ENCODE measurements at places on chromosomes 7 and 10.

DNA sequence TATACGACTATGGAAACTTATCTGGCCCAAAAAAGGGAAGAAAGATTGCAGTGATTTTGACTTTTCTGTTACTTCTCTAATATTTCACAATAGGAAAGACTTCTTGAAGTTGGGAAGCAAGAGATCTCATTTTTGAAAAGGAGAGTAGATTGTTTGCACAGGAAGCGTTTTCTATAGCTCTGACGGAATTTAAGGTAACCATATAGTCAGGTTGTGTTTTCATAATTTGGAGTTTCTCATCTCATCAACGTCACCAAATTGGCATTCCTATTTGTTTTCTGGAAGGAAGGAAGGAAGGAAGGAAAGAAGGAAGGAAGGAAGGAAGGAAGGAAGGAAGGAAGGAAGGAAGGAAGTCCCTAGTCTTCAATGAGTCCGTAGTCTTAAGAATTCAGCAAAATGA, 732.0 kb downstream of the XPNPEP1 start:
- DNase-seq = no peak

DNA sequence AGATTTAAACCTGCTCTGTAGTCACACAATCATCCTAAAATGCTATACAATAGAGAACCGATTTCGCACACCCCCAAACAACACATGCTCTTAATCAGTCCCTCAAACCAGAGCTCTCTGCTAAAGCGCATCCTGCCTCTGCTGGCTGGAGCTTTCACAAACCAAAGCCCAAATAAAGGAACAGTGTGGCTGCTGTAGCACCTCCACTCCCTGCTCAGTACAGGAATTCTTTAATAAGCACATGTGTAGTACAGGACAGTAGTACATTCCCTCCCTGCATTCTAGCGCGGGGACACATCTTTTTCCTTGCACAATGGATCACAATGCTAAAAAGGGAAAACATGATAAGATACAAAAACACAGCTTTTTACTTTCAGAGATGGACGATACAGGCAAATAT, 684.6 kb downstream of the MAGI2 start:
- DNase-seq = no peak

GRCh38 chr10:119515511-119516045, 26.9 kb downstream of the RGS10 start:
- DNase-seq = no peak

- DNase-seq = no peak
These were observed 9.0 kb downstream of the NFKB2 start for GRCh38 chr10:102404361-102405107.

- DNase-seq = no peak
These were observed 35.5 kb downstream of the VOPP1 start for GRCh38 chr7:55536619-55537457.

GRCh38 chr7:94405506-94405905, 10.8 kb downstream of the COL1A2 start:
- DNase-seq = no peak

GRCh38 chr7:116340943-116341907, 130.9 kb downstream of the TES start:
- DNase-seq = no peak

GRCh38 chr10:69343905-69344304, 65.6 kb downstream of the HK1 start:
- no peak for DNase-seq

DNA sequence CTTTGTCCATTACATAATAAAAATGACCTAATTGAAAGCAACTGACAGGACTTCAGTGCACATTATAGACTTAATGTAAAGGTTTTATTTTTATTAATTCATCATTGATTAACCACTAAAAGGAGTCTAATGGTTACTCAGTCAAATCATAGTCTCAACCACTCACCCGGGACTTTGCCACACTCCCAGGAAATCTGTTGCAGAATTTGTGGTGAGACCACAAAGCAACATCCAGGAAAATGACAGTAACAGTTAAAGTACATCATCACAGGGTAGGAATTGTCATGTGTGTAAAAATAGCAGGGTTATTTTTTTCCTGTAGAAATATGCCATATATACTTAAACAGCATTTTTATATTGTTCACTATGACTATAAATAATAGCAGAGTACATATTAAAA, 6.3 kb upstream of the HGF start:
- DNase-seq = no peak

GRCh38 chr10:76070916-76071315, 639.5 kb downstream of the LRMDA start:
- DNase-seq = no peak

- no peak for DNase-seq
These were observed 181.3 kb downstream of the PFKFB3 start for GRCh38 chr10:6384031-6384430.

GRCh38 chr10:79021331-79021907, 47.3 kb upstream of the ZMIZ1 start:
- no peak for DNase-seq

- DNase-seq = peak; percentile 60
These were observed 84.0 kb downstream of the ARL4A start for GRCh38 chr7:12771378-12771877.

DNA sequence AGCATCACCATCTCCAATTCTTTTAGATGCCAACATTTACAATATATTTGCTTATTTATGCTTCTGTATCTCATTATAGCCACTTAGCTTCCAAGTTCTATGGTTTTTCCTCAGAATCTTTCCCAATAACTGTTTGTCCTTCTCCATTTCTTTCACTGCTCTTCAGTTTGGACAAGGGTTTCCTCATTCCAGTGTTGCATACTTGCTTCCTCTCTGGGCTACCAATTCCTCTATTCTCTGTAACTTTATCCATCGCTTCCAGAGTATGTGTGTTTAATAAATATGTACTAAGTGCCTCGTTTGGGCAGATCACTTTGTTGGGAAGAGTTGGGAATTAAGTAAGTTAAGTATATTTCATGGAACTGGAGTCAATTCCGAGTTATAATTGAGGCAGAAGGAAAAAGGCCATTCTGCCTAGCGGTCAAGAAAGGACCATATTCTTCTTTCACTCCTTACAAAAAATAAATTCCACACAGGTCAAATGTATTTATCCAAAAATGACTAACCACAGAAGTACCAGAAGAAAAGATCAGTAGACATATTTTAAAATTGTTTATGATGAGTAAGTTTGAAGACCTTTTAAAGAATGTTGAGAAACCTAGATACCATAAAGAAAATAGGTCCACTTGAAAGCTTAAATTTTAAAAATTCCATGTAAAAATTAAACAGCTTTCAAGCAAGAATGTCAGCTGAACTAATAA, 10.8 kb downstream of the STAMBPL1 start:
- no peak for DNase-seq

DNA sequence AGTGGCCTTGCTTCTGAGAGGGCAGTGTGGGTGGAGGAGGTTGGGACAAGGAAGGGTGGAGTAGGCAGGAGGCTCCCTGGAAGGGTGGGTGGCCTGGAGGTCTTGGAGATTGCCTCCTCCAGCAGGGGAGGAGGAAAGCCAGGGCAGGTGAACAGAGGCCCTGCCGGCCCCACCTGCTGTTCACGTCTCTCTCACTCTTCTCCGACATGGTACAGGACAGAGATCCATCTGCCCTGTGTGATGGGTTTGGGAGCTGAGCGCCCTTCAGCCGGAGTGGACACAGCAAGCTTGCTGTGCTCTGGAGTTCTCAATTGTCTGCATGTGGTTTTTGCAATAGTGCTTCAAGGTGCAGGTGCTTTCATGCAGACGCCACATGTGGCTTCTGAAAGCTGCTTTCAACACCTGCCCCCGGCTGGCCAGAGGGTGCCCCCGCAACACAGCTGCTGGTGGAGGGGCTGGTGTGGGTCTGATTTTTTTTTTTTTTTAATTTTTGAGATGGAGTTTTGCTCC, 82.8 kb upstream of the GNA12 start:
- DNase-seq = no peak

GRCh38 chr7:114620208-114620607, 205.6 kb downstream of the FOXP2 start:
- DNase-seq = no peak

DNA sequence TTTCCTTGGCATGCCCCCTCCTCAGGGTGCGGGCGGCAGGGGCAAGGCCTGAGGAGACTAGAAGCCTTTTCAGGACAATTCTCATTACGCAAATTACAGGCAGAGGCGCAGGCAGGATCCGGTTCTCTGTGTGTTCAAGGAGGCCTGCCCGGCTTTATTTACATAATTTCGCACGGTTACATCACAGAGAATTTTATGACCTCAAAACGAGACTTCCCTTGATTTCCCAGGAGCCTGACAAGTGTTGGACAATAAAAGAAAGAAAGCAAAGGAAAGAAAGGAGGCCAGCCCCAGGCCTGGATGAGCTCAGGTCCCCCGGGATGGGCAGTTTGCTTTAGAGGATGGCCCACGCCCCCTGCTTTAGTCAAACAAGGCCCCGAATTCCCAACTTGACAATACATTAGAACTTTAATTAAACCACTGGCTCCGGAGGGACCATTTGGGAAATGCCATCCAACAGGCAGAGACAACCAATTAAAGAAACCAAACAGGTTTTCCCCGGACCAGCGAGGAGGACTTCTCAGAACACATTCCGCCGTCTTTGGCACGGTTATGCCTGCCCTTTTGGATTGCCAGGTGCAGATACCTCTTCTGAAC, 2.9 kb downstream of the MNX1 start:
- DNase-seq = no peak

DNA sequence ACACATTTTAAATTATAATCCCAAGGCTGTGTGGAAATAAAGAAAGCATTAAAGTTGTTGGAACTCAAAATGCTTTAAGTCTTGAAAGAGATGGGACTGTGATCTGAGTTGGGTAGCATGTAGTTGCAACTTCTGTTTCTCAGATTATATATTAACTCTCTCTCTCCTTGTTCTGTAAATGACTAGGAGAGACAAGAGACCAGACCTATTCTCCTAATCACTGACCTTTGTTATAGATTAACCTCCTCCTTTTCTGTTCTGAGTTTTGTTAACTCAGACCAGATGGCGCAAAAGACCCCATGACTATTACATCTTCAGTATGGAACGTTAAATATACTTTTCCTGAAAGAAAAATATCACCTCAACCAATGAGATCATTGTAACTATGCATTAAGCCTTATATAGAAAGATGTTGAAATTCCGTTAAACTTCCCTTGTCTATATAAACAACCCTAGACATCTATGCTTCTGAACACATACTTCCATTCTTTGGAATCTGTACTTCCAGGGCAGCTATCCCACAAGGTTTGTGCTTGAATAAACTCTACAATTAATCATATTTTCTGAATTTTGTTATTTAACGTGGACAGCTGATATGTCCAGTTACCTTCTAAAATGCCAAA, 143.5 kb upstream of the TRIM24 start:
- DNase-seq = no peak

DNA sequence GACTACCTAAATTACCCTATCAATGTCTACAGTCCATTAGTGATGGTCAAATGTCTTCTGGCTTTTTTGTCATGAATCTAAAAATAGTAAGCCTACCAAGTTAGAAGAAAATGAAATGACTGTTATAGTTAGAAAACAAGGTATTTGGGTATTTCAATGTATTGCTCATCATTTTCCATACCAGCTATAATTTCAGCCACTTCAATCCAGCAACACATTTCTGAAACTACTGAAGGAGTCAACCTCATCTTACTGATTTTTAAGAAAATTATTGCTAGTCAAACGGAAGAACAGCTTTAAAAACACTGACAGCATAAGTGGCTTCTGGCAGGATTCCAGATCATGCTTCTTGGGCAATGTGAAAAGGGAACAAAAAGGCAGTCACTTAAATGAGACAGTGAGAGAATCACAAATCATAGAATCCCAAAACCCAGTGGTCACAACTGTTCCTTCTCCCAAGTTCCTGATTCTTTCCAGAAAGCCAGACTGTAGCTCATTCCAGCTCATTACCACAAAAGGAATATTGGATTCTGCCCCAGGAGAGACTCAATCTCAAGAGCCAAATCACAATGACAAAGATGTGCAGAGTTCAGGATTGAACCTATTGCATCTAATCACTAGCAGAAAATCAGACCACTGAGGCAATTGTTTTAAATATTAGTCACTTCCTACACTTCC, 61.2 kb upstream of the LRRN3 start:
- peak; percentile 21 for DNase-seq

DNA sequence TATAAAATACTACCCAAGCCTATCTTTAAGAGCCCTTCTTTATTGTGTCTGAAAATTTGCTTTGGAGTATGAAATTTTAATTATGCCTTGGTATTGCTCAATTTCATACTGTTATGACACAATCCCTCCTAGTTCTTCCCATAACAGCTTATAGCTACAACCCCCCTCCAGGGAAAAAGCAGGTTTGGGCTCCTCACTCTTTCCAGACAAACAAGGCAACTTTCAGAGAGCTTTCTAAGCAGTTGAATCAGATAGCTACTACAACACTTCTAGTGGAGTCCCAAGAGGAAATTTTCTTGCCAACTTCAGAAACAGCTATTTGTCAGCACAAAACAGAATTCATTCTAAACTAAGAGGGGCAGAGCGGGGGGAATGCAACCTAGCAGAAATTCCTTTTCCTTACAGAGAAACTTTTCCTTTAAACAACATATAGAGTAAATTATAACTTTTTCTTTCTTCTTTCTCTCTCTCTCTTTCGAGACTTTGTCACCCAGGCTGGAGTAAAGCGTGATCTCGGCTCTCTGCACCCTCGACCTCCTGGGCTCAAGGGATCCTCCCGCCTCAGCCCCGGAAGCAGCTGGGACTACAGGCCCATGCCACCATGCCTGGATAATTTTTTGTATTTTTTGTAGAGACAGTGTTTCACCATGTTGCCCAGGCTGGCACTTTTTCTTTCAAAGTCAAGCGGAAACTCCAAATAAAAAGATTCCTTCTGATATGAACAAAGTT, 26.0 kb upstream of the JMJD1C start:
- DNase-seq = no peak

DNA sequence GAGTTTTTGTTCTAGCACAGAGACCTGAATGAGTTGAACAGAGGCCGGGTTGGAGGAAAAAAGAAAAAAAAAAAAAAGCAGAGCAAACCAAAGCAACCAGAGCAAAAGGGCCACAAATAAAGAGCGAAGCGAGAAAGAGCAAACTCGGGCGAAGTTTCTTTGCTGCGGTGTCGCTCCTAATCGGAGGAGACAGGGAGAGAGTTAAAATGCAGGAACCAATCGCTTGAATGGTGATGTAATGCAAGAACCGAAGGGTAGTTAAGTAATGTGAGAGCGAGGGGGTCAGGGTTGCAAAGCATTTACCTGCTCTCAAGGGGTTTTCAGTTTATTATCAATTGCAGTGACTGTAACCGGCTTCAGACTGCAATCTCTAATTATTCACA, 271.7 kb downstream of the TRIL start:
- DNase-seq = peak; percentile 11
